ENCODE measurements at places on chromosomes 6 and 20.

GRCh38 chr6:136468711-136469110 is 81.5 kb downstream of the MAP7 start:
- ATAC-seq, result no peak

GRCh38 chr20:23569570-23569969 is 1.3 kb upstream of the CST9L start:
- no peak for ATAC-seq

- ATAC-seq, result no peak
Observed at GRCh38 chr6:87922947-87923330, 124.7 kb upstream of the SPACA1 start.

- ATAC-seq, result no peak
Observed at GRCh38 chr20:14989535-14990290, 652.3 kb upstream of the FLRT3 start.

DNA sequence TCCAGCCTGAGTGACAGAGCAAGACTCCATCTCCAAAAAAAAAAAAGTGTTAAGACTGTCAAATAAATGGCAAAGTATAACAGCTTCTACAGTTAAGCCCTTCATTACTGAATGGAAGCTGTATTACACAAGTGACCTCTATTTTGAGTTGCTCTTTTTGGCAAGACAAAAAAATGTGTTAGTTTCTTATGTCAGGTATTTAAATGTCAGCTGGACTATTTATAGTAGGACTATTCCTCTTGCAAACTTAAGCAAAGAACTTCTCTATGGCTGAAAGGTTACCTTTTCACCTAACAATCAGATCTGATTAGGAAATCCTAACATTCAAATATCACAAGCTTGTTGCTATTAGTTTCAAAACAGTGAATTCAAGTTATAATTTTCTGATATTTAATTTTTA is 12.4 kb downstream of the UBE2V1 start:
- ATAC-seq, result no peak

DNA sequence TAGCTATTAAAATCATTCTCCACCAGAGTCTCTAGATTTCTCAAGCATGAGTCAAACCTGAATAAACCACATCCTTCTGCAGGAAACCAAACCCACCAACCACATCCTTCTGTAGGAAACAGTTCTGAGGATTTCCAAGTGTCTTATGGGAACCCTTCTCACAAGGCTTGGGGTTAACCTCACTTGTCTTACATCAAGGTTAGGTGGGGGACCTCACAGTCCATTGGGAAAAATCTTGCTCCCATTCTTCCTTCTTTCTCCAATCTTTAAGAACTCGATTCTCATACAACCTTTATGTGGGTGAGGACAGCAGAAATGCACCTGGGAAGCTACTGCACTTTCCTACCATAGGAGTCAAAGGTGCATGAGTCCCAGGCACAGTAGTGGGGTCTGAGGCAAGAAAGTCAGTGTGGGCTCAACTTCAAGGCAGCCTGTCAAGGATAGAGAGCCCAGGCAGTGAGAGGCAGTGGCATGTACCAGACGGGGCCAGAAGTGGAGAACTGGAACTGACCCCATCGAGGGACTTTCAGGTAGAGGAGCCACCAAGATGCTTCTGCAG is 114.5 kb downstream of the SLC22A3 start:
- peak; percentile 77 for ATAC-seq

DNA sequence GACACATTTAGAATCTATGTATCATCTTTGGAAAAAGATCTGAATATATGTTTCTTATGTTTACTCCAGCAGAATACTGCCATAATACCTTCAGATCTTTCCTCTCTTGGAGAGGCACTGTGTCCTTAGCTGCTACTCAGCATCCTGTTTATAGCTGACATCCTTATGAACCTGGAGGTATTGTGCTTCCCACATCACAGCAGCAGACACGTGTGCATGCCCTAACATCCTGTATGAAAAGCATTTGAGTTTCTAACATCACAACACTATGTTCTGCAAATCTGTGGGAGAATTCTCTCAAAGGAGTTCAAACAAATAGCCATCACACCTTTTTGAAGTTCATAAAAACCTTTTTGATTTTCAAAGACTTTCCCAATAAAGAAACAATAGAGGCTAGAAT is 216.0 kb downstream of the GJA1 start:
- ATAC-seq, result no peak

GRCh38 chr20:62303340-62304226 is 786 bp downstream of the ADRM1 start:
- peak; percentile 3 for ATAC-seq

DNA sequence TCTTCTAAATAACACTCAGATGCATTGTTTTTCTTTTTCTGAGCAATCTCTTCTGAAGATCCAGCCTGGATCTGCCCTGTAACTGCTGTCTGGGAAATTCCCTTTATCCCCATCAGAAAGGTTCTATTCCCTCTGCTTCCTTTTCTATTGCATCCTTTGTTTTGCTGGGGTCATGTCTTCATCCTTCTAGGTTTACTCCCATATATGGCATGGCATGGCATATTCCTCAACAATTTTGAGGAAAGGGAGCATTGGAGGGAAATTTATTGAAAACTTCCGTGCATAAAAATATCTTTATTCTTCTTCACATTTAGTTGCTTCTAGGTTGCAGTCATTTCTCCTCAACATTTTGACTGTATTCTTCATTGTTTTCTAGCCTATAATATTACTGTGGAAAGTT is 47.2 kb downstream of the ADGRF1 start:
- ATAC-seq, result no peak

DNA sequence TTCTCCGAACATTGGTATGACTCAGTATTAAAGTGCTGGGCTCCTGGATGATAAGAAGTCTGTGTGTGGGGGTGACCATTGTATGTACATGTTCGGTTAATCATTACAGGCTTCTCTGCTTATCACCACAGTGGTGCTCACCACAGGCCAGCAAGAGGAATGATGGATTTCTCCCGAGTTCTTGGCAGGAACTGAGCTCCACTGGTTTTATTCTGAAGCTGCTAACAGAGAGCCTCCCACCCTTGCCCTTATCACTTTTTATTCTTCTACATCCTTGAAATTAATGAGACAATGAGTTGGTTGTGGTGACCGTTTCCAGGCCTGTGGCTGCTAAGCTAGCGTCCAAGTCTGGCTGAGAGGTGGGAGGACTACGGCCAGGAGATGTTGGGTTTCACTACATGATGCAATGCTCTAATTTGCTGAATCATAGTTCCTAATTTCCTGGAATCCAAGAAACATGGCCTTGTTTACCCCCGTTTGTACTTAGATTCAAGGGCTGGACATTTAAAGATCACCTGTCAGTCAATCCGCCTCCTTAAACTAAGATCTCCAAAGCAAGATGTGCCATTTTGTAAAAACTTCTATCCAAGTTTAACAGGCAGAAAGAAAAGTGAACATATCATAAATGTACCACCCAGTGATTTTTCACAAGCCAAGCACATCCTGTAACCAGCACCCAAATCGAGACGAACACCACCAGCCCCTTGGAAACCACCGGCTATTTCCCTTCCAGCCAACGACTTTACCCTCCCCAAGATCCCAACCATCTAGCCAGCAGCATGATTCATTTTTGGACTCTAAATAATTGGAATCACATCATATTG is 172.5 kb downstream of the FOXA2 start:
- no peak for ATAC-seq

GRCh38 chr6:157847846-157848245 is 24.8 kb downstream of the SNX9 start:
- ATAC-seq, result no peak

GRCh38 chr6:1029141-1029540 is 282.8 kb upstream of the FOXQ1 start:
- ATAC-seq, result no peak

GRCh38 chr20:53692465-53693067 is 98.9 kb upstream of the ZNF217 start:
- peak; percentile 40 for ATAC-seq

DNA sequence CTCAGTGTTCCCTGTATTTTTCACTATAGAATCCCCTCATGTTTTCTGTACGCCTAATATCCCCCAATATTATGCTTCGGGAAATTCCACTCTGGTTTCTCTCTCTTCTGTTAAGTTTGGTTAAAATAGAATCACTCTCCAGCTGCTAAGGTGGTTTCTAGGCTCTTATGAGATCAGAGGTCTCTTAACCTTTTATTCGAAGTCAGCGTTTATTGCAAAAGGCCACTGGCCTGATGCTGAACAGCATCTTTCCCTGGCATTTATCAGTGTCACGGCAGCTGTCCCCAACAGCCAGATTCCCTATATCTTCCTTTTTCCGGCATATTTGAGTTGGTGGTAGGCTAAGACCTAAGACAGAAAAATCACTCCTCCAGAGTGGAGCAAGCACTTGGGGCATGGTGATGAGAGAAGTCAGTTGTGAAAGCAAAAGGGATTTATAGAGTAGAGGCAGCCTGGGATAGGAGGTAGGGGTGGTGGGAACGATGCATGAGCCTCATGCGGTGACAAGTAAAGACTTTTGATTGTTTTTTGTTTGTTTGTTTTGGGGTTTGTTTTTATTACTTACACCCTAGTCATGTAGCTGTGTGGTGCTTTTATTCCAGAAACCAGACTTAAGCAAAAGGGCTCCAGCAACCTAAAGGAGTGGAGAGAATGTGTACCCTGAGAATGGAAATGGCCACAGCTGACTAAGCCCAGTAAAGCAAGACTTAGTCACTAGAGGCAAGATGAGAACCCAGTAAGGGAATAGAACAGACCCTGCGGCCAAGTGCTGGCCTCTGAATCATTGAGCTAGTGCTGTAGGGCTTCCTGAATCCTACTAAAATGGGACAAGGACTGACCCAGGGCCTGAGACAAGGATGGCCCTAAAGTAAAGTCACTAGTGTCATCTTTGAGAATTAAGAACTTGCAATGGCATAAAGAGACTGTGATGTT is 233.0 kb upstream of the PRND start:
- ATAC-seq, result peak; percentile 78

DNA sequence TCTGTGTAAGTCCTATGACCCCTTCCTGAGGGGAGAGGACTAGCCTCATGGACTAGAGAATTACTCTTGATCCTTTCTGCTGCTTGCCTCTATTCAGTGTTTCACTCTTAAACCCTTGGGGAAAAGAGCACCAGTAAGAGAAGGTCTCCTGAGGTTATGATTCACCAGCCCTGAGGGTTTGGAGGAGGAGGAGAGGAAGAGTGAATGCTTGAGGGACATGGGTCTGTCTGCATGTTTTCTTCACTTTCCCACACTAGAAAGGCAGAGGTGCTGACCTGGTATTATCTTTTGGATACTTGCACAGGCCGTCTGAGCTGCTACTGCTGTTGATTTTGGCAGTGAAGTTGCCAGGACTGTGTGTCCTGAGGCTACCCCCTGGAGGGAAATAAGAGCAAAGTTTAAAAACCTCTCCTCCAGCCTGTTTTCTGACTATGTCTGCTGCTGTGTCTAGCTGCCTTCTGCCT is 78.3 kb downstream of the CD109 start:
- ATAC-seq, result peak; percentile 81

DNA sequence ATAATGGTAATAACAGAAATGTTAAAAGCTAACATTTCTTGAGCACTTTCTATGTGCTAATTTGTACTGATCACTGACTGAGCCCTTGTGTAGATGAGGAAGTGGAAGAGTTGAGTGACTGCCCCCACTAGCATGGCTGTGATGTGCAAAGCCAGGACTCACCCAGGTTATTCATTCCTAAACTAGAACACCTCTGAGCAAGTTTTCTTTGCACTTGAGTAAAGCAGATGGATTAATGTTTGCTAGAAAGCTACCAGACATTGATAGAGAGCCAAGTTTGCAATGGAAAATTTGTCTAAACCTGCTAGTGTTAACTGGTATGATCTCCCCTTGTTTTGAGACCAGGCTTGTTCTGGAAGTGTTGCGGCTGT is 467.4 kb upstream of the PLCB4 start:
- no peak for ATAC-seq

GRCh38 chr6:22083119-22083518 is 213.7 kb downstream of the PRL start:
- no peak for ATAC-seq

GRCh38 chr6:157194110-157194509 is 129.2 kb downstream of the TMEM242 start:
- ATAC-seq, result no peak

DNA sequence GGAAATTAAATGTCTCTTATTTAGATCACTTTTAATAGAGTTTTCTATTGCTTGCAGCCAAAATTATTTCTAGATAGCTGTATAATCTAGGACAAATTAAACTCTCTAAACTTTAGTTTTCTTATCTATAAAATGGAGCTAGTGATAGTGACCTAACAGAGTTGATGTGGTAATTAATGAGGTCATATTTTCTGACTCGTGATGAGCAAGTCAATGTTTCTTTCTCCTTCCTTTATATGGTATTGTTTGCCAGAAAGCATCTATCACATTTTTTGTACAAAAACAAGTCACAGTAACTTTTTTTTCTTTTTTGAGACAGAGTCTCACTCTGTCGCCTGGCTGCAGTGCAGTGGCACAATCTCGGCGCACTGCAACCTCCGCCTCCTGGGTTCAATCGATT is 267.7 kb downstream of the FARS2 start:
- ATAC-seq, result no peak

- no peak for ATAC-seq
Observed at GRCh38 chr6:82217018-82217586, 30.4 kb downstream of the IBTK start.

DNA sequence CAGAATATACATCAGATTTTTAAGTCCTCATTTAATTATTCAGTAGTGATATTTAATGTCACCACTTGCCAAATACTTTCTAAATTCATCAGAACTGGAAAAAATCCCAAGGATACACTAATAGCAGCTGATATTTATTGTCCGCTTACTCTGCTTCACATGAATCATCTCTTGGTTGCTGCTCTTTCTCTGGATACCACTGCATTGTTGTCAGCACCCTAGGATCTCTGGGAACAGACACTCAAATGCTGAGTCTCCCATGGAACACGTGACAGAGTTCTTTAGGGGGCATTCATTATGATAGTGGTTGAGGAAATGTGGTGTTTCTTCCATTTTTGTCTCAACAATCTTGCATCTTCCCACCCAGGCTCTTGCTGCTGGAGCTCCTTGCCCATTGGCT is 318.0 kb downstream of the RFPL4B start:
- ATAC-seq, result peak; percentile 91

GRCh38 chr6:71222671-71223070 is 65.9 kb upstream of the OGFRL1 start:
- ATAC-seq, result no peak

- ATAC-seq, result no peak
Observed at GRCh38 chr6:43034190-43034525, 12.7 kb downstream of the RRP36 start.

DNA sequence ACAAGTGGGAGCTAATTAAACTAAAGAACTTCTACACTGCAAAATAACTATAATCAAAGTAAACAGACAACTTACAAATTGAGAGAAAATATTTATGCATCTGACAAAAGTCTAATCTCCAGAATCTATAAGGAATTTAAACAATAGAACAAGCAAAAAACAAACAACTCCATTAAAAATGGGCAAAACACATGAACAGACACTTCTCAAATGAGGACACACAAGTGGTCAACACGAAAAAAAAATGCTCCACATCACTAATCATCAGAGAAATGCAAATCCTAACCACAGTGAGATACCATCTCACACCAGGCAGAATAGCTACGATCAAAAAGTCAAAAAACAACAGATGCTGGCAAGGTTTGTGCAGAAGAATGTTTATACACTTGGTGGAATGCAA is 36.2 kb downstream of the STMND1 start:
- no peak for ATAC-seq

GRCh38 chr6:140281236-140281635 is 906.8 kb upstream of the CITED2 start:
- ATAC-seq, result no peak

- no peak for ATAC-seq
Observed at GRCh38 chr20:44745122-44745597, 505 bp upstream of the KCNK15 start.

Measured in SK-N-SH treated with all-trans-retinoic acid at 6 μM for 48 hours (cell line).